ENCODE measurements at places on chromosomes 2 and 18. TPM values are rescaled to one million over a fixed set of nuclear protein-coding genes. Genes with fewer than 3 reads are reported as not detected.
A peak's percentile ranks its signal among the peaks of the same experiment; 100 is the strongest.

GCG gene
- total RNA-seq, result not detected

IL18R1 gene
- 19.8 TPM for total RNA-seq

CYS1 gene
- not detected for total RNA-seq

PLGLB2 gene
- total RNA-seq, result 2.7 TPM

AFF3 gene
- 0.09 TPM for total RNA-seq

LRRC30 gene
- total RNA-seq, result not detected

C2orf92 gene
- total RNA-seq, result 7.3 TPM

- DNase-seq, result no peak
Observed at GRCh38 chr2:160891353-160891740, 268.9 kb upstream of the TANK start.

GRCh38 chr2:235551965-235552364 is 58.1 kb downstream of the AGAP1 start:
- no peak for DNase-seq

DNA sequence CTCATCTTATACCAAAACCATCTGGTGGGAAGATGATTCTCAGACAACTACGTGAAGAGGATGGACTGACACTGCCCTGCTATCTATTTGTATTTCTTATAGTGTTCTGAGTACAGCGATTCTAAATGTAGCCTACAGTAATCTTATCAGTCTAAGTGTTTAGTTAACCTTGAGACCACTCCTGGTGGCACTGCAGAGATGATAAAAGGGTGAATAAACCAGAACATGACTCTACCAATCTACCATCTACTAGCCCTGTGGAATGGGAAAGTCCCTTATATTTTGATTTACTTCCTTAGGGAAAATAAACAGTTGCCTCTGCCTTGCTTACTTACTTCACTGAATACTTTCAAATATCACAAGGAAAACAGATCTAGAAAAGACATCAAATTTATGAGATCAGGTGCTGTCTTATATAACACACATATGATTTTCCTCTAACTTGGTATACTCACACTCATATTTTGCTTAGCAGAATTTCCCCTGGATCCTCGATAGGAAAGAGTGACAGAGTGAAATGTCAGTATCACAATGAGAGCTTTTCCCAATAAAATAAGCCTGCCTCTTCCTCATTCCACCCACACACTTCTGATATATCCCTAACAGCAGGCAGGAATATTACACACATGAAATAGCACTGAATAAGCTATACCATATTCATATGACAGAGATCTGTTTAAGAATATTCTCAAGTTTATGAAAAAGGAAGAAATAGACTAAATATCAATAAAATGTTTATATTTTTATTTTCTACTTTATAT is 58.6 kb upstream of the MTIF2 start:
- DNase-seq, result no peak

- no peak for DNase-seq
Observed at GRCh38 chr2:235223011-235223410, 270.8 kb upstream of the AGAP1 start.

DNA sequence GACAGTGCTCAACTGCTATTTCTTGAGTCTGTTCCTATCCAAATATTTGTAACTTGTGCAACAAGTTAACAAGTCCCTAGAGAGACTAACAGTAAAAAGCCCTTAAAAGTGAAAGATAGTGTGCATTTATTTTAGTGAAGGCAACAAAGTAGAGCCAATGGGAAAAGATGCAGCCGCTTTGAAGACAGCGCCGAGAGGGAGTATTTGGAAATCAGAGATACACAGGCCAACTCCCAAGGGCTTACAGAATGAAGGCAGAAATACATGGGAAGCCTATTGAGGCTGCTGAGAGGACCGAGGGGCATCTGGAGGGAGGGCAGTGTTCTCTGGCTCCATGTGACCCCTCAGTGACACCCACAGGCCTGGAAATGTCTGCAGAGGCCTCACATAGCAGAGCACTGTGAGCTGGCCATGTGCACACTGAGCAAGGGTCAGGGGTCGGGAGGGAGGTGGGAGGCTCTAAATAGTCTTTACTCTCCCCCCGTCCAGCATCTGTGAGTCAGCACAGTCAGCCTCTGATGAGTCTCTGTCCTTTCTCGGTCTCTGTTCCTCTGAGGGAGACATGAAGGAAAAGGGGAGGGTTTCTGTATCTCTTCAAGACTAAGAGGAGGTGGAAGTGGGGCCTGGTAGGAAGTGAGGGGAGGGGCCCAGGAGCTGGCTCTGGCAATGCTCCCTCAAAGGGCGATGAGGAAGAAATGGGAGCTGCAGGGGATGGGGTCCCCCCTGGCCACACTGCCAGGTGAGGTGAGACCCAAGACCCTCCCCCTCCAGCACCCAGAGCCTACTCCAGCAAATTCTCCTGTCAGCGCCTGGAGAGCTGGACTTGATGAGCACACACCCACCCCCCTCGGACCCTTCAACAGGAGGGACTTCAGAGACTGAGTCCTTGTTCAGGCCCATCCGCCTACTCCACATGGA is 133.6 kb downstream of the SP3 start:
- DNase-seq, result no peak

- no peak for DNase-seq
Observed at GRCh38 chr2:60980071-60980815, 37.3 kb upstream of the PEX13 start.

GRCh38 chr2:37706334-37707183 is 35.1 kb upstream of the CDC42EP3 start:
- DNase-seq, result no peak

DNA sequence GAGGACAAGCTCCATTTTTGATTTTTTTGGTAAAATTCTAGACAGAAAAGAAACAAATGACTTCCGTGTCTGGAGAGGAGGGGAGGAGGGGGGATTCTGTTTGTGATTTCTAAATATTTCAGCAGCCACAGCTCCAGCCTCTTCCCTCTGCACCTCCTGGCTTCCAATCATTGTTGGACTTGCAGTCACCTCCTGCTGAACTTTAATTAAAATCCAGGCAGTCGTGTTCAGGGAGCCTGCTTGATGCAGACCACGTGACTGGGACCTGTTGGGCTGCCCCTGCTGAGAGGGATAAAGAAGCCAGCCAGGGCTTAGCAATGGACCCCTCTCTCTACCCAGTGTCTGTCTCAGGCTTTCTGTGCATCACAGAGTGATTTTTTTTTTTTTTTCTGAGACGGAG is 115.1 kb downstream of the SH3BP4 start:
- no peak for DNase-seq

DNA sequence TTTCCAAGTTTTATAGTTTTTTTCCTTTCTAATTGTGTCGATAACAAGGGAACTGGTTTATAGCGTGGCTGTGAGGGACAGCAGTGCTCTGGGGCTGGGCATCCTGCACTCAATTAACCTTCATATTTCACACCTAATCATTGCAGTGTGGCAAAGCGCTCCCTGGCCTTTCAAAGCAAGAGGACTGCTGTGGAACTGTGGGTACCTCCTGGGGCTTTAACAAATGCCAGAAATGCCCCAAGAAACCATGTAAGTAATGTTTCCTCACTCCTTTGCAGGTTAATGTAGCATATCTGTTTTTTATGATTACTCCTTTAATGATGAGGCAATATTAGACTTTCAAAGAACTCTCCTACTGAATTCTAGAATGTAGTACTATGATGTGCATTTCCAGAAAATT is 259.0 kb upstream of the RASGRP3 start:
- DNase-seq, result no peak

- DNase-seq, result no peak
Observed at GRCh38 chr2:52115750-52116149, 1083.8 kb upstream of the NRXN1 start.

DNA sequence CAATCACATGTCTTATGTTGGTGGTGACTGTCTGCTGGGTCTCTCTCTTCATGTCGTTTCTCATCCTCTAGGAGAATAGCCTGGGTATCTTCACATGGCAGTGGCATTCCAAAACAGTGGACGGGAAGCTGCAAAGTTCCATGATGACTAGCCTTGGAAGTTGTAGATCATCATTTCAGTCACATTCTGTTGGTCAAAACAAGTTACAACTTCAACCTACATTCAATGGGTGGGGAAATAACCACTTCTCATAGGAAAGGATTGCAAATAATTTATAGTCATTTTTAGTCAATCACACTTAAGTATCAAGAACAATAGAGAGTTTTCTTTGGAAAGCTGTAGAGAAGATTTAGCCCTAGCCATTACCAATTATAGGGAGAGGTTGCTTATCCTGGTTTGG is 395.0 kb upstream of the CDH2 start:
- DNase-seq, result no peak

- peak; percentile 67 for DNase-seq
Observed at GRCh38 chr2:178306352-178307073, 112.2 kb downstream of the OSBPL6 start.

DNA sequence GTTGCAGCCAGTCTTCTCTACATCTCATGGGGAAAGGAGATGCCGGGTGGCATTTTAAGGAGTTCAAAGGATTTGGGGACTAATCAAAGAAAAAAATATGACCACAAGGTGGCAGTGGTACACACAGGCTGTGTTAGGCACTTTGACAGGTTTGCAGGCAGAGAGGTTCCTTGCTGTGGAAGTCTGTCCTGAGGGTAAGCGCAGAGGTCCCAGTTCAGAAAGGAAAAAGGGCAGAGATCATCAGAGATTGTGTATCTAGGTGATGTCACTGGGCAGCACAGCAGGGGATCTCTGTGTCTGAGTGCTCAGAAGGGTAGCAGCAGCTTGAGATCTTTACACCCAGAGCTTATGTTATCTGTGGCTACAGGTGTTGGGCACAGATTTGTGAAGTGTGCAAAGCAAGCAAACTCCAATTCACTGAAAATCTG is 231.4 kb downstream of the LRRTM1 start:
- no peak for DNase-seq

GRCh38 chr18:58980991-58981390 is 116.3 kb downstream of the ZNF532 start:
- DNase-seq, result no peak

DNA sequence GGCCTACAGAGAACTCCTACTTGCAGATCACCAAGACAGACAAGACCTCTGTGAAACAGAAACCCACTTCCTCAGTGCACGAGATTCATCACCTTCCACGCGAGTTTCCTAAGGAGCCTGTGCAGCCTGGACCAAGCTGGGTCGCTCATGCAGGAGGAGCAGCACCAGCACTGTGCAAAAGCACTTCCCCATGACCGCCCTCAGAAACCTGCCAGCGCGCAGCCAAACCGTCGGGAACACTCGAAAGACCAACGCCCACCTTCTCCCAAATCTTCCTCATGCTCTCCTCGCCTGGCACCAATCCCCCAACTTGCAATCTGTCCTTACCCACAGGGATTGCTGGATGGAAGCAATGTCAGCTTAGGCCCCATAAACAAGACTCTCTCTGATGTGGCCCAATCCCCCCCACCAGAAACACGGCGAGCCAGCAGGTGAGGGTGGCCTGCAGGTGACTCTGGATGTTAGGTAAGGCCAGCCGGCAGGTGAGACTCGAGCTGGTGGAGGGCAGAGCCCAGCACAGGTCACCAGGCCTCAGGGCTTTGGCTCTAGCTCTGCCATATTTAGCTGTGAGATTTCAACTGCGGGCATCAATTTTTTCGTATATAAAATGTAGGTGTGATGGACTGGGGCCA is 69.4 kb downstream of the PXDN start:
- peak; percentile 22 for DNase-seq

GRCh38 chr2:144547494-144547893 is 27.6 kb upstream of the ZEB2 start:
- no peak for DNase-seq

- DNase-seq, result no peak
Observed at GRCh38 chr2:100208141-100208770, 65.9 kb upstream of the AFF3 start.

DNA sequence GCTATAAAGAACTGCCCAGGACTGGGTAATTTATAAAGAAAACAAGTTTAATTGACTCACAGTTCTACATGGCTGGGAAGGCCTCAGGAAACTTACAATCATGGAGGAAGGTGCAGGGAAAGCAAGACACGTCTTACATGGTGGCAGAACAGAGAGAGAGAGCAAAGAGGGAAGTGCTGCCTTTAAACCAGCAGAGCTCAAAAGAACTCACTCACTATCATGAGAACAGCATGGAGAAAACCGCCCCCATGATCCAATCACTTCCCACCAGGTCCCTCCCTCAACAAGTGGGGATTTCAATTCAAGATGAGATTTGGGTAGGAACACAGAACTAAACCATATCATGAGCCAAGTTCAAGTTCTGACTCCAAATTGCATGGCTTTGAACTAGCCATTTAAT is 62.8 kb upstream of the PPP1CB start:
- no peak for DNase-seq

- DNase-seq, result no peak
Observed at GRCh38 chr2:143815082-143815481, 685.9 kb downstream of the ARHGAP15 start.

DNA sequence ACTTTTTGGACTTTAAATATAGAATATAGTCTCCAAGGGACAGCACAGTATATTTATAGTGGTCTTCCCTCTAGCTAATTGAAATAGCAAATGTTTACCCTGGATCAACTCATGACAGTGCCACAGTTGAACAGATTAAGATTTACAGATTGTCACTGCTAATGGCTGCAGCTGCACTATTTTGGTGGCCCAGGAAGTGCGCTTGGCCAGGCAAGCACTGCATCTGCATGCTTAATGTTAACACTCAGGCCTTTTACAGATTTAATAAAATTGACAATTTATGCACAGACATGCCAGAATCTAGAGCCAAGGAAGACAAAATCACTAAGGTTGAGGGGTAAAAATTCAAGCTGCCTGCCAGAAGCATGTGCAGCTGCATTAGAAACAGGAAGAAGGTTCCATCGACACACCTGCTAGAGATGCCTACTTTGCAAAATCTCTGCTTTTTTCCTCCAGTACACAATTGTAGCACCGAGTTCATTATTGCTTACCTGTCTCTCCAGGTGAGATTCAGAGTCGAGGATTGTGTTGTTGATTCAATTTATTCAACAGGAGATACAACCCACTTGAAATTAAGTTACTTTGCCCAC is 1042.3 kb upstream of the NRXN1 start:
- DNase-seq, result no peak

DNA sequence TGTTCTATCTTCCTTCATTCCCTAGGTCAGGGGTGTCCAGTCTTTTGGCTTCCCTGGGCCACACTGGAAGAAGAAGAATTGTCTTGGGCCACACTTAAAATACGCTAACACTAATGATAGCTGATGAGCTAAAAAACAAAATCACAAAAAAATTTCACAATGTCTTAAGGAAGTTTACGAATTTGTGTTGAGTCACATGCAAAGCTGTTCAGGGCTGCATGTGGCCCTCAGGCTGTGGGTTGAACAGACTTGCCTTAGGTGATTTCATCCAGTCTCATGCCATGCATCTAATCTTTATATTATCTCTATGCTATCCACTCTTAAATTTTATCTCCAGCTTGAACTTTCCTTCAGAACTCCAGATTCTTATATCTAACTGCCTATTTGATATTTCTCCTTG is 80.1 kb downstream of the CCDC85A start:
- DNase-seq, result no peak
